NCI-H187 (cell line): ENCODE measurements at places on chromosomes 5 and 9.

DNA sequence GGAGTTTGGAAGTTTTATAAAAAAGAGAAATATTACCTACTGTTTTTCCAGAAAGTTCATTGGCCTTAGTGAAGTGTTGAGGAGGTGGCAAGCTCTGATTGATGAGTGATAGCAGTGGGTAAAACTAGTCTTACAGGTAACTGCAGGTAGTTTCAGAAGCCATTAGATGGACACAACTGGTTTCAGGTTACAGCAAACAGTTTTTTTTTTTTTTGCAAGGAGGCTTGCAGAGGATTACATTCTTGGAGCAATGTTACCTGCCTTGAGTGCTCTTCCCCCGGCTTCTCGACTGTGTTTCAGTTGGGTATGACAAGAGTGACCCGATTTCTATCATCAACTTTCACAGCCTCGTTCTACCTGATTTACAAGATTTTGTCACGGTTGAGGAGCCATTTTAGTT, 333.4 kb downstream of the YTHDC2 start:
- DNase-seq = no peak

DNA sequence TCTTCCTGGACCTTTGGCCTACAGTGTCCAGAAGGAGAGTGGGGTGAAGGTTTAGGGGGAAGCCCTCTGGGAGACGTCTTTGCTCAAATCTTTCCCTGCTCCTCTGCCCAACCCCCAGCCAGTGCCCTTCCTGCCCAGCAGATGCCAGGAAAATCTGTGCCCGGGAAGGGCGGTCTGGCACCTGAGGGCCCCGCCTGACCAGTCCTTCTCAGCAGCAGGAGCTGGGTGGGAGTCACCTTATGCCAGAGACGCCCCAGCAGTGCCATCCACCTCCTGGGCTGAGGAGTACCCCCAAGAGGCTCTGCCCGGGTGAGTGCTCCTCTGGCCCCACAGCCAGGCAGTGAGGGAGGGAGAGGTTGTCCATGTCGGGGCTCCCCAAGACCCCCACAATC, 14.9 kb upstream of the CERCAM start:
- no peak for DNase-seq

- no peak for DNase-seq
Observed at GRCh38 chr5:82772281-82772680, 304.9 kb downstream of the TMEM167A start.

DNA sequence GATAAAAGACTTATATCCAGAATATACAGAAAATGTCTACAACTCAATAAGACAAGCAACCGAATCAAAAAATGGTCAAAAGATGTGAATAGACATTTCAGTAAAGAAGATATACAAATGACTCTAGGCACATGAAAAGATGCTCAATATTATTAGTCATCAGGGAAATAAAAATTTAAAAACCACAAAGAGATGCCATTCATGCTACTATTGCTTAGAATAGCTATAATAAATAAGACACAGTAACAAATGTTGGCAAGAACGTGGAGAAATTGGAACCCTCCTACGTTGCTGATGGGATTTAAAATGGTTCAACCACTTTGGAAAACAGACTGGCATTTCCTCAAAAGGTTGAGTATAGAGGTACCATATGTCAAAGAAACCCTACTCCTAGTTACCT, 39.8 kb downstream of the POLK start:
- no peak for DNase-seq

DNA sequence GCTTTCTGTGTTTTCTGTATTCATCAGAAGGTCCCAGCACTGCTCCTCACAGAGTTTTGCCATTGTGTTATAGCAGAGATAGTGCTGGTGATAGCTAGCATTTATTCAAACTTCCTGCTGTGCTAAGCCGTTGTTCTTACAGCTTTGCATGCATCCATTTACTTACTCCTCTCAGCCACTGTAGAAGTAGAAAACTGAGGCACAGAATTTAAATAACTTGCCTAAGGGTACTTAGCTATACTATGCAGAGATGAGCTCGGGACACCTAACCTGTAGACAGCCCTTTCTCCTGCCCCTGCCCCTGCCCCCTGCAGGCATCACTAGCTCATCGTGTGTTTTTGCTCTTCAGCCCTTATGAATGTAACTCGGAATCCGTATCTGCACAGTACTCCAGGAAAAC, 227.6 kb downstream of the SAXO1 start:
- DNase-seq = no peak

GRCh38 chr9:108621991-108622855, 233.6 kb downstream of the ACTL7B start:
- DNase-seq = no peak

GRCh38 chr5:101728933-101729332, 567.2 kb downstream of the SLCO4C1 start:
- no peak for DNase-seq

- DNase-seq = no peak
Observed at GRCh38 chr5:32355686-32356085, 42.9 kb upstream of the MTMR12 start.

DNA sequence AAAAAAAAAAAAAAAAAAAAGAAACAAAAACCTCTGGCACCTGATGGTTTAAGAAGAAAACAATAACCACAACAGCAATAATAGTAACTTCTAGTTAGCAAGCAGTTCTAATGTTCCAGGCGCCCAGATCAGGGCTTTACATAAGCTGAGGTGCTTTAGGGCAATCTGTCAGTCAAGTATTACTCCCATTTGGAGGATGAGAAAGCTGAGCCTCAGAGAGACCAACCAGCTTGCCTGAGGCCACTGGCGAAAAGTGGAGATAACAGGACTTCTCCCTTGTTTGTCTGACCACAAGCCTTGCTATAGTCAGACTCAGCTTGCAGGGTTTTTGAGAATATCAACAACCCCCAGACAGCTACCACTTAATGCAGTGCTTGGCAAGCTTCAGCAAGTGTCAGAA, 83.5 kb upstream of the BOD1 start:
- DNase-seq = no peak

DNA sequence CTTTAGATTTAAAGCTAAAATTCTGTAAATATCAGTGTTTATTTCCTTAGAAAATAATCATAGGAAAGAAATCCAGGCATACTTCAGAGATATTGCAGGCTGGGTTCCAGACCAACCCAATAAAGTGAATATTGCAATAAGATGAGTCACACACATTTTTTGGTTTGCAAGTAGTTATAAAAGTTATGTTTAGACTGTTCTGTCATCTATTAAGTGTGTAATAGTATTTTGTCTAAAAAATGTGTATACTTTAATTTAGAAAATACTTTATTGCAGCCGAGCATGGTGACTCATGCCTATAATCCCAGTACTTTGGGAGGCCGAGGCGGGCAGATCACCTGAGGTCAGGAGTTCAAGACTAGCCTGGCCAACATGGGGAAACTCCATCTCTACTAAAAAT, 6.9 kb upstream of the RIC1 start:
- no peak for DNase-seq

DNA sequence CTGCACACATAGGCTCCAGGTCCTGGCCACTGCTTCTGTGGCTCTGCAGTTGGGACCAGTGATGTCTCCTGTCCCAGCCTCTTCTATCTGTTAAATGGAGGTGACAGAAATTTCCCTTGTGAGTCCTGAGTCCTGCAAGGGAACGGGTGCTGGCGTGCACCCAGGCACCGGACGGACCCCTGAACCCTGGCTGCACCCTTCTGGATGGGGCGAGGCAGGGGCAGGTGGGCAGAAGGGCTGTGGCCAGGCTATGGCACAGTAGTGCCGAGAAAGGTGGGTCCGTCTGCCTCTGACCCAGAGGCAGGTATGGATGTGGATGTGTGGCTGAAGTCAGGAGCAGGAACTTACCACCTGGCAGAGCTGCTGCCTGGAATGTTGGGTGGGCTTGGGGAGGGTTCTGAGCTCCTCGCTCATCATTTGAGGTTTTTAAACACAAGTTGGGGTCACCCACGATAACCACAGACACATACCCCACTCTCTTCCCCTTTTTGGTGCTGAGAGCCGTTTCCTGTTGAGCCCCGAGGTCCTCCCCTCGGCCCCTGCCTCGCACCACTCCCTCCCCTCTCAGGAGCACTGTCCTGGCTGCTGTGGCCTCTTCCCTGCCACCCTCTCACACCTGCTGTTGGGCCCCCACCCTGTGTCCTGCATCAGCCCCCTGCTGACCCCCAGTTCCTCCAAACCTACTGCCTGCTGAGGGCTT, 82.0 kb downstream of the COL5A1 start:
- DNase-seq = no peak

GRCh38 chr5:81226949-81227348, 6.2 kb upstream of the CKMT2 start:
- no peak for DNase-seq

GRCh38 chr5:156200938-156201787, 125.8 kb upstream of the SGCD start:
- no peak for DNase-seq

- DNase-seq = no peak
Observed at GRCh38 chr5:9971301-9971700, 278.4 kb downstream of the ATPSCKMT start.

- no peak for DNase-seq
Observed at GRCh38 chr5:10724781-10725507, 36.1 kb downstream of the DAP start.

DNA sequence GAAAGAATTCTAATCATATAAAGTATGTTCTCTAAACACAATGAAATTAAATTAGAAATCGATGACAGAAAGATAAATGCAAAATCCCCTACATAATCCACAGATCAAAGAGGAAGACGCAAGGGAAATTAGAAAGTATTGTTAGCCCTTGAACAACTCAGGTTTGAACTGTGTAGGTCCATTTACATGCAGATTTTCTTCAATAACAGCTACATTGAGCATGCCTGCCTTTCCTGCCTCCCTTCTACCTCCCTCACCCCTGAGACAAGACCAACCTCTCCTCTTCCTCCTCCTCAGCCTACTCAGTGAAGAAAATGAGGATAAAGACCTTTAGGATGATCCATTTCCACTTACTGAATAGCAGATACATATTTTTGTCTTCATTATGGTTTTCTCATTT, 75.2 kb downstream of the PLPP1 start:
- DNase-seq = no peak

- DNase-seq = no peak
Observed at GRCh38 chr5:132296412-132297016, 2.3 kb downstream of the SLC22A4 start.

GRCh38 chr9:81585191-81585763, 104.1 kb downstream of the TLE1 start:
- no peak for DNase-seq

GRCh38 chr9:4630836-4631235, 31.3 kb upstream of the PLPP6 start:
- no peak for DNase-seq

DNA sequence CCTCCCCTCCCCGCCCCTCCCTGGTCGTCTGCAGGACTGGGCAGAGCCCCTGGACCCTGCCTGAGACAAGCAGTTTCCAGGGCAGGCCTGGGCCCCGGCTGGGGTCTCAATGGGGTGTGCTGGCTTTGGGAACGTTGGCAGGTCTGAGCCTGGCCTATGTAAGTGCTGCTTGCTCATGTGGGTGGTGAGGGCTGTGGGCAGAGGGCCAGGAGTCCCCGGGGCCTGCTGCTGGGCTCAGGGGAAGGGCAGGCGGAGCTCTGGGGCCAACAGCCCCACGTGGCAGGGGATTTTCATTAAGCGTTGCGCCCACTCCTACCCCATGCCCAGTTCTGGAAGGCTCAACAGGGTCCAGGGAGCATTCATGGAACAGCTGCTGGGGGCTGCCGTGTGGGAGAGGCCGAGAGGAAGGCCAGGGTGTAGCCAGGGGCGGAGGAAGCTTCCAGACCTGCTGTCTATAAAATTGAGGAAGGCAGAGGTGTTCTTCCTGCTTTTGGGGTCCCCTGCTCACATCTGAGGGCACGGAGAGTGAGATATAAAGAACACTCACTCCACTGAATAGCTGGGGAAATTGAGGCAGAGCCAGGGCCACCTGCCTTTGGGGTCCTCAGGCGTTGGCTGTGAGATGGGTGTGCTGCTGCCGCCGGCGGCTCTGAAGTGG, 32.5 kb downstream of the RXRA start:
- DNase-seq = no peak

DNA sequence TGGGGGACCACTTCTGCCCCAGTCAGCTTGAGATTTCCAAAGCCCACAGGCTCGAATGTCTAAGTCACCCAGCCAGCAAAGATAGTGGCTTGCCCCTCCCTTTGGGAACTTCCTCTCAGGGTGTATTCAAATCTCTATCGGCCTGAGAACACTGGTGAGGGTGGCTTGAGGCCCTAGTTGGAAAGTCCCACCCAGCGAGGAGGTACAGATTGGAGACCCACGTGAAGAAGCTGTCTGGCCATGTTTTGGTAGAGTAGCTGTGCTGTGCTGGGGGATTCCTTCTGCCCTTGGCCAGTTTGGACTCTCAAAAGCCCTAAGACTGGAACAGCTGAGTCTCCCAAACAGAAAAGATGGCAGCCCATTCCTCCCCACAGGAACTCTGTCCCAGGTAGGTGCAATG, 172.7 kb upstream of the RIOK2 start:
- no peak for DNase-seq

DNA sequence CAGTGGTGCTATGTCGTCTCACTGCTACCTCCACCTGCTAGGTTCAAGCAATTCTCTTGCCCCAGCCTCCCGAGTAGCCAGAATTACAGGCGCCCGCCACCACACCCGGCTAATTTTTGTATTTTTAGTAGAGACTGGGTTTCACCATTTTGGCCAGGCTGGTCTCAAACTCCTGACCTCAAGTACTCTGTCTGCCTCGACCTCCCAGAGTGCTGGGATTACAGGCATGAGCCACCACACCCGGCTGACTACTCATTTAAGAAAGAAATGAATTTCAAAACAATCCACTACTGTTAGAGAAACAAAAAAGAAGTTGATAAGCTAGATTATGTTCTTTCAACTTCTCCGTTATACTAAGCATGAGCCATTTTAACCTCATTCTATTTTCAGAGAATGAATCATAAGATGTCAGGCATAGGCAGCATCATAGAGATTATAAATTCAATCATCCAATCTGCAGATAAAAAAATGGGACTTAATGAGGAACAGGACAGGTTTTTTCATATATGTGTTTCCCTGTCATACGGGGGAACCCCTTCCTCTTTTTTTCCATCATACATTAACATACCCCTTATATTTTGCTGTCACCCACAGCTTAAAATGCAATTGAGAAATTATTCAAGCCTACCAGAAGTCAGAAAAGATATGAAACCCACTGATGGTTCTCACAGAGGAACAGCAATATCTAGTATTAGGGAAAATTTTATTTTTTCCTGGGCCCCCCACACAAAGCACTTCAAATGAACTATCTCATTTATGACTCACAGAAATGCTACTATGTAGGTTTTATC, 26.5 kb upstream of the ADRB2 start:
- no peak for DNase-seq
